ENCODE measurements at places on chromosomes 11 and 22.

- DNase-seq = no peak
Measured at GRCh38 chr22:42160251-42160650, 29.6 kb upstream of the CYP2D6 start.

- no peak for DNase-seq
Measured at GRCh38 chr11:31096191-31096805, 273.2 kb downstream of the DCDC1 start.

GRCh38 chr11:86990031-86990430 is 34.8 kb upstream of the FZD4 start:
- DNase-seq = no peak

DNA sequence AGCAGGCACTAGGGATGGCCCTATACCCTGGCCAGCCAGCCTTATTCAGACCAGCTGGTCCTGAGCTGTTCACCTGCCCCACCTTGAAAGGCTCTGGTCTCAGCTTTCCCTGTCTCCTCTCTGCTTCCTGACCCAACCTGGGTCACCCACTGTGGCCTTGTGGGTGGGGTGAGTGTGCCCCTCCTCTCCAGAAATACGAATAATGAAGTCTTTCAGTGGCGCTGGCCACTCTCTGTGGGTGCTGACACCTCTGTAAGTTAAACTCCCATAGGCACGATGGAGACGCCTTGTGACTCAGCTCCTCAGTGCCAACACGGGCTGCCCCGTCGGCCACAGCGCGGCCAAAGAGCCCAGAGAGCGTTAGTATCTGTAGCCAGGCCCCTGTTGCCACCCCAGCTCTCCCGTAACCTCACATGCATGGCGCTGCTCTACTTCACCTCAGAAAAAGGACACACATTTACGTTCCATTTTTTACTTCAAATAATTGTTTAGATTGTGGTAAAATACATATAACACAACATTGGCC is 74.6 kb upstream of the SEPTIN5 start:
- no peak for DNase-seq

- no peak for DNase-seq
Measured at GRCh38 chr11:81772166-81772565, 961.5 kb downstream of the FAM181B start.

- DNase-seq = no peak
Measured at GRCh38 chr11:119520400-119520799, 97.4 kb upstream of the THY1 start.

- DNase-seq = no peak
Measured at GRCh38 chr22:35266277-35266676, 9.0 kb downstream of the HMGXB4 start.

GRCh38 chr11:107259811-107260221 is 197.8 kb downstream of the CWF19L2 start:
- no peak for DNase-seq

- no peak for DNase-seq
Measured at GRCh38 chr11:65452806-65453490, 30.4 kb downstream of the NEAT1 start.

DNA sequence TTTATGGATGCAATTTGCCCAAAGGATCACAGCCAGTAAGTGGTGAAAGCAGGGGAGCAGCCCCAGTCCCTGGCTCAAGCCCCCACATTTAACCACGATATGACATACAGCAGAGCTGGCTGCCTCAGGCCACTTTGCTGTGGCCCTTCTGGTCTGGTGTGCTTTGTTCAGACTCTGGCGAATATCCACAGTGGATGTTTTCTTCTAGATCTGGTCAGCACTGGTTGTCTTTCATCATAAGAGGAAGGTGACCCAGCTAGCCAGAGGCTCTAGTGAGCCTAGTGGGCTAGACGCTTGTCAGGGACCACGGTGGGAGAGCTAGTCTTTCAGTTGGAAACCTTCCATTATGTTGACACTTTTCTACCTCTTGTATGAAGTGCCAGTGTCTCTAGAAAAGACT is 42.5 kb downstream of the DGCR2 start:
- DNase-seq = no peak

GRCh38 chr22:44616882-44617655 is 84.9 kb upstream of the PRR5 start:
- no peak for DNase-seq
